CD4-positive, alpha-beta memory T cell (primary cell): ENCODE measurements at places on chromosomes 1 and 21. TPM values are rescaled to one million over a fixed set of nuclear protein-coding genes. Genes with fewer than 3 reads are reported as not detected.

- no peak for DNase-seq
Measured at GRCh38 chr1:156663178-156663577, 14.0 kb downstream of the NES start.

BSND gene
- polyA plus RNA-seq = not detected

DNA sequence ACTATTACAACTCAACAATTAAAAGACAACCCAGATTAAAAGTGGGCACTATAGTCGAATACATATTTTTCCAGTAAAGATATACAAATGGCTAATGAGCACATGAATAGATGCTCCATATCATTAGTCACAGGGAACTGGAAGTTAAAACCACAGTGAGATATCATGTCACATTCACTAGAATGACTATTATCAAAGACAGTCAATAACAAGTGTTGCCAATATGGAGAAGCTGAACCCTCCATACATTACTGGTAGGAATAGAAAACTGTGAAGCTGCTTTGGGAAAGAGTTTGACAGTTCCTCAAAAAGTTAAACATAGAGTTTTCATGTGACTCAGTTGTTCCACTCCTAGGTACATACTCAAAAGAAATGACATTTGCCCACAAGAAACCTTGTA lies 30.6 kb upstream of the MRPS6 start:
- no peak for DNase-seq

GRCh38 chr1:30953685-30954084 lies 45.1 kb upstream of the SDC3 start:
- no peak for DNase-seq

RNF186 gene
- polyA plus RNA-seq = not detected

PLEKHA6 gene
- polyA plus RNA-seq = 0.15 TPM

SH2D2A gene
- 53.9 TPM for polyA plus RNA-seq

GRCh38 chr1:13642306-13643004 lies 57.5 kb upstream of the PRDM2 start:
- DNase-seq = no peak

DNA sequence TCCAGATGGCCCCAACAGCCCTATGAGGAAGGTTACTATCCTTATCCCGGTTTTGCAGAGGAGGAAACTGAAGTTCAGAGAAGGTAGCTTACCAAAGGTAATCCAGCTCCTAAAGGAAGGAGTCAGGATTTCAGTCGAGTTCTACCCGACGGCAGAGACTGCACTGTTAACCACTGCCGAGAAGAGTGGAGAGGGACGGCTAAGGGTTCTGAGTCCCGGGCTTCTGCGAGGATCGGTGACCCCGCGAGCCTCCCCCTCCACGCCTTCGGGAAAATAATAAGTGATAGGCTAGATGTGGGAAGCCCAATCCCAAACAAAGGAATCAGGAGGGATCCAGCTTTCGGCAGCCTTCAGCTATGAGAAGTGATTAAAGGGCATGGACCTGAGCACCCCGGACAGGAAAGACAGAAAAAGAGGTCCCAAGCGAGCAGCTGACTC lies 587 bp downstream of the TMEM53 start:
- DNase-seq = no peak

GRCh38 chr1:203273869-203274602 lies 31.3 kb upstream of the BTG2 start:
- DNase-seq = no peak

CEP170 gene
- polyA plus RNA-seq = 3.9 TPM

PLA2G2F gene
- not detected for polyA plus RNA-seq

HPCAL4 gene
- 9.6 TPM for polyA plus RNA-seq

SETSIP gene
- polyA plus RNA-seq = not detected

GRCh38 chr21:44477131-44477530 lies 21.8 kb downstream of the LRRC3 start:
- no peak for DNase-seq

DNA sequence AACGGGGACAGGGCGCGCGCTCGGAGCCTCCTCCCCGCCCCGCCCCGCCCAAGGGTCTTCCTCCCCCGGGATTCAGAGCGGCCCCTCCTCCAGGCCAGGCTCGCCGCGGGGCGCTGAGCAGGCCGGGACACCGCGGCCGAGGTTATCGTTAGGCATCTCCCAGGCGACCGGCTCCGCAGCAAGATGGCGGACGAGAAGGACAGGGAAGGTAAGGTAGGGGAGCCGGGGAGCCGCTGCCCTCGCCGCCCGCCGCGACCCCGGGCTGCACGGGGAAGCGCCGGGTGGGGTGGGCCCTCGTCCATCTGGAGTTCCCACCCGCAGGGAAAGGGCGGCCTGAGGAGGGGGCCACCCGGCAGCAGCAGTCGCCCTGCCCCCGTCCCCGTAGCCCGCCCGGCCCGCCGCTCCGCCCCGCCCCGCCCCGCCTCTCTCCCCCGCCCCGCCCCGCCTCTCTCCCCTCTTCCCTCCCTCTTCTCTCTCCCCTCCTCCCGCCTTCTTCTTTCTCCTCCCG lies 105.9 kb upstream of the HNRNPU start:
- no peak for DNase-seq

GRCh38 chr1:222098404-222098803 lies 356.5 kb upstream of the DUSP10 start:
- no peak for DNase-seq

ADAM15 gene
- polyA plus RNA-seq = 14.8 TPM

MEGF6 gene
- 2.4 TPM for polyA plus RNA-seq

DNA sequence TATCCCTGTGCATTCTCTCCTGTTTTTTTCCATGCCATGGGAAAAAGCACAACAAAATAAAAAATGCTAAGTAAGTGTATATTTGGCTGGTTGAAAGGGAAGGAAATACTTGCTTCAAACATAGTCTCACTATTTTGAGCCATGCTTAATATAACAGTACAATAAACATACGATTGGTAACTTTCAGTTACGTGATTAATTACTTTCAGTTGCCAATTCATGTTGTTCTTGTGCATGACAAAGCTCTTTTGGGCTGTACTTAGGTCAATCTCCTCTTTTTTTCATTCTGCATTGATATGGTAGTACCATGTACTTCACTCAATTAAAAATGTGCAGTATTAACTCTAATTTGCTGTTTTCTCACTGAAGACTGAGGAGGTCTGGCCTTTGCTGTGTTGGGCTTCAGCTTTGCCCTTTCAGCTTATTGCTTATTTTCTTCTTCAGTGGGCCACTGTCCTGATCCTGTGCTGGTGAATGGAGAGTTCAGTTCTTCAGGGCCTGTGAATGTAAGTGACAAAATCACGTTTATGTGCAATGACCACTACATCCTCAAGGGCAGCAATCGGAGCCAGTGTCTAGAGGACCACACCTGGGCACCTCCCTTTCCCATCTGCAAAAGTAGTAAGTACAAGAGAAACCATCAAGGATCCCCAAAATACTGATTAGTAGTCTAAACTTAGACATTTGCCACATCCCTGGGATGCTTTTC lies 2.7 kb downstream of the C4BPB start:
- no peak for DNase-seq

DNA sequence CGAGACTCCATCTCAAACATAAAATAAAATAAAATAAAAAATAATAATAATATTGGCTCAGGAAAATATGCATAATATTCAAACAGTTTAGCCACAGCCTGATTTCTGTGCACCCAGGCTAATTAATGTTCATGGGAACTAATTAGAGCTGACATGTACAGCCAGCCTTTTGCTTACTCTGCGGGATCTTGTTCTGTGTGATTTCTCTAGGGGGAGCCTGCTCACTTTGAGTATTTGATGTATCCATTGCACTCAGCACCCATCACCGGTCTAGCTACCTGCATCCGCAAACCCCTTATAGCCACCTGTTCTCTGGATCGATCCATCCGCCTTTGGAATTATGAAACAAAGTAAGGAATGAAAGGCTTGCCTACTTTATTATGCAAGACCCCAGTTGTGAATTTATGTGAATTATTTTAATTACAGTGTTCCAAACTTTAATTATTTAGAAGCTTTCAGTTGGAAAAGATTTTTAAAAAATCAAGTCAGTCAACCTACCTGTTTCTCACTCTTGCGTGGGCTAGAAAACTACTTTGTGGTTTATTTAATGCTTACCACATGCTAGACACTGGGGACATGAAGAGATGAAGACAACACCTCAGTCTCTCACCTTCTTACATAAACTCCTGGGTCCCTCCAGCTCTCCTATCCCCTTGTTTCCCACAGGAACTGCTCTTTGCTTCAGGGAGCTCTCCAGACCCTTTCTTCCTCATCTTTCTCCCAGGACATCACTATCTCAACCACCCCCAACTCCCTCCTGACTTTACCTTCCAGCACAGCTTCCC lies 25.4 kb downstream of the CFAP57 start:
- DNase-seq = no peak

- no peak for DNase-seq
Measured at GRCh38 chr1:58000116-58000515, 546.4 kb downstream of the OMA1 start.
